ENCODE measurements at places on chromosomes 1 and 21. TPM values are rescaled to one million over a fixed set of nuclear protein-coding genes. Genes with fewer than 3 reads are reported as not detected.

CD1E gene
- total RNA-seq = 964 TPM

RPS6KC1 gene
- 8.8 TPM for total RNA-seq

- no peak for DNase-seq
Observed at GRCh38 chr21:31855180-31855579, 17.6 kb upstream of the HUNK start.

GRCh38 chr1:77339326-77339725 is 57.5 kb downstream of the AK5 start:
- no peak for DNase-seq
